ENCODE measurements at places on chromosomes 1 and 21. TPM values are rescaled to one million over a fixed set of nuclear protein-coding genes. Genes with fewer than 3 reads are reported as not detected.

DNA sequence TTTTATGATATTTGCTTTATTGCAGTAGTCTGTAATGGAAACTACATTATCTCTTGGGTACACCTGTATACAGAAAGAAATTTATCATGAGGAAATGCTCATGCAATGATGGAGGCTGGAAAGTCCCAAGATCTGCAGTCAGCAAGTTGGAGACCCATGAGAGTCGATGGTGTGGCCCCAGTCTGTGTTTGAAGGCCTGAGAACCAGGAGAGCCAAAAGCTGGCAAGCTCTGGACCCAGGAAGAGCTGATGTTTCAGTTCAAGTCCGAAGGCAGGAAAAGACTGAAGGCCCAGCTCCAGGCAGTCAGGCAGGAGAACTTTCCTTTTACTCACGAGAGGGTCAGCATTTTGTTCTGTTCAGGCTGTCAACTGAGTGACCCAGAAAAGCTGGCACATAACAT is 42.2 kb downstream of the B3GALT5 start:
- DNase-seq = no peak

GRCh38 chr1:178109348-178110143 is 15.6 kb downstream of the RASAL2 start:
- peak; percentile 52 for DNase-seq

GRCh38 chr1:30657131-30658013 is 66.0 kb downstream of the MATN1 start:
- DNase-seq = no peak

- DNase-seq = peak; percentile 39
Measured at GRCh38 chr1:41633764-41634163, 149.3 kb upstream of the EDN2 start.

COL16A1 gene
- 9.8 TPM for total RNA-seq

- DNase-seq = no peak
Measured at GRCh38 chr1:45393718-45394302, 53.6 kb upstream of the MUTYH start.

ZNF672 gene
- 24.6 TPM for total RNA-seq

DNA sequence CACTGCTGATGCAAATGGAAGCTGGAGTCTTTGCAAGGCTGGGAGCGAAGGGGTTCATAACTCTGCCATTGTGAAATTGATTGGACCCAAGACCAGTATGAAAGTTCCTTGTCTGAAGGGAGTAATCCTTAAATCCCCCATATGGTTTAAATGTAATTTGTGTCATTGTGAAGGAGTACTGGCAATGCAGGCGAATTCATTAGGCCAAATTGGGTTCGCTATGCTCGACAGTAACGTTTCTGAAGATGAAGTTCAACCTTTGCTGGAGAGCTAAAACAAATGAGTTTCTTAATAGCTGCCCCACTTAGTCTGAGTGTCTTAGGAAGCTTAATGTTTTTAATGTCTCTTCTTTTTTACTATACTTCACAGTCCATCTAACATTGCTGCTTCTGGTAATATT is 27.5 kb downstream of the PGM1 start:
- DNase-seq = no peak

TNFRSF1B gene
- 1.9 TPM for total RNA-seq

L1TD1 gene
- not detected for total RNA-seq

- DNase-seq = no peak
Measured at GRCh38 chr1:8841395-8841794, 24.0 kb upstream of the RERE start.

GRCh38 chr1:21598417-21598816 is 70.7 kb downstream of the RAP1GAP start:
- DNase-seq = no peak

GRCh38 chr1:185318431-185319138 is 1.5 kb upstream of the IVNS1ABP start:
- DNase-seq = no peak

- DNase-seq = no peak
Measured at GRCh38 chr1:65021795-65022194, 55.4 kb upstream of the JAK1 start.

GRCh38 chr1:187415065-187415464 is 586.3 kb downstream of the PLA2G4A start:
- no peak for DNase-seq

DNA sequence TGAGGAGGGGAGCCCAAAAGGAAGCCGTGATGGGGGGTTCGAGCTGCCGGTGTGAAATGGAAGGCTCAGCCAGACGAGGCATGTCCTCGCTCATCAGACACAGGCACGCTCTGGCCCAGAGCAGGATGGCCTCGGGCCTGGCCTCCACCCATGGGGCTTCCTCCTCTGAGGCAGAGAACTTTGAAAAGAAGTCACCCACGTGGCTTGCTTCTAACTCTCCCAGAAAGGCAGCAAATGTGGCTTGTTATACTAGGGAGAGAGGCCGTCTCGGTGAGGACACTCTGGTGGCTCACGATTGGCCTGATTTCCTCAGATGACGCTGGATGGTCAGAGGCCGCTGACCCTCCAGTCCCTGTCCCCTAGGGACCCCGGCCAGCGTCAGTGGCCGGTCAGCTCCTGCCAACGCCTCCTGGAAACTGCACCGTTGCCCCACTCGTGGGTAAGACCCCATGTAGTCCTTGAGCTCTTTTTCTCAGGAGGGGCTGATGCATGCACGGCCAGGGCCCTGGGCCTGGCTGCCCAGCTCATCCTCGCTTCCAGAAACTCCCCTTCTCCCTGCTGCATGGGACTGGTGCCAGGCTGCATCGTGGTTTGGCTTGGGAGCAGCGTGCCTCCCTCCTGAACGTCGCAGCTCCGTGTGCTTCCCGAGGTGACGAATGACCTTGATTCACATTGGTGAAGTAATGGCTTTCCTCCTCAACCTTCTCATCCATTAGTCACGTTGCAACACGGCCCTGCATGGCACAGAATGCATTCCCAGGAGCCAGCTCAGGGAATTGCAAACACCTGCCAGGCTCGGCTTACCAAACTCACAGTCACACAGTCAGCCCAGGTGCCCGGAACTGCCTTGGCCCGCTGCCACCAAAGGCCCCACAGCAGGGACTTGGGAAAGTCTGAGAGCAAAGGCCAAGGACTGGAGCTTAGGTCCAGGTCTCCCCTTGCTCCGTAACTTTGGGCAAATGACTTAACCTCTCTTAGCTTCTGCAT is 58.8 kb downstream of the TOMM20 start:
- DNase-seq = peak; percentile 86

- no peak for DNase-seq
Measured at GRCh38 chr21:46465651-46466050, 7.0 kb downstream of the DIP2A start.

DNA sequence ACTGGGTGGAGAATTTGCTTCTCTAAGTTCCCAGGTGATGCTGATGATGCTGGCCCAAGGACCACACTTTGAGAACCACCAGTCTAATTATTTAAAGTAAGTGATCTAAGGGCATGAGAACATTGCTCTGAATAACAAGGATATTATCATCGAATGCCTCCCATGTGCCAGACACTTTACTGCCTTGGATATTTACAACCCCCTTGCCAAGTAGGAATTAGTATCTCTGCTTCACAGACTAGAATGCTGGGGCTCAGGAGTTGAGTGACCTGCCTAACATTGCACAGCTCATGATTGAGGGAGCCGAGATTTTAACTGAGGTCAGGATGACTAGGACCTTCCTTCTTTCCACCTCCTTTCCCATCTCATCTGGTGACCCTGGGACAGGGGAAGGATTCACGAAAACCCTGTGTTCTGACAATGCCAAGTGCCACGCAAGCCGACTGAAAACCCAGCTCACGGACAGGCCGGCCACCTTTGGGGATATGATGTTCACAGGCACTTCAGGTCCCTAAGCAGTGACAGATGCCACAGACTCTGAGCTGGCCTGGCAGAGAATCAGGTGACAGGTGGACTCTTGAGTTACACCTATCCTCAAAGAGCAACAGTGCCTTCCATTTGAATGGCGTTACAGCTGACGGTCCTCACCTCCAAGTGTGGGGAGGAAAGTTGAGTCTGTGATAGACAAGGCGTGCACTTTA is 230.7 kb downstream of the TOMM20 start:
- no peak for DNase-seq

- no peak for DNase-seq
Measured at GRCh38 chr1:1032424-1032823, 12.5 kb downstream of the AGRN start.

DNA sequence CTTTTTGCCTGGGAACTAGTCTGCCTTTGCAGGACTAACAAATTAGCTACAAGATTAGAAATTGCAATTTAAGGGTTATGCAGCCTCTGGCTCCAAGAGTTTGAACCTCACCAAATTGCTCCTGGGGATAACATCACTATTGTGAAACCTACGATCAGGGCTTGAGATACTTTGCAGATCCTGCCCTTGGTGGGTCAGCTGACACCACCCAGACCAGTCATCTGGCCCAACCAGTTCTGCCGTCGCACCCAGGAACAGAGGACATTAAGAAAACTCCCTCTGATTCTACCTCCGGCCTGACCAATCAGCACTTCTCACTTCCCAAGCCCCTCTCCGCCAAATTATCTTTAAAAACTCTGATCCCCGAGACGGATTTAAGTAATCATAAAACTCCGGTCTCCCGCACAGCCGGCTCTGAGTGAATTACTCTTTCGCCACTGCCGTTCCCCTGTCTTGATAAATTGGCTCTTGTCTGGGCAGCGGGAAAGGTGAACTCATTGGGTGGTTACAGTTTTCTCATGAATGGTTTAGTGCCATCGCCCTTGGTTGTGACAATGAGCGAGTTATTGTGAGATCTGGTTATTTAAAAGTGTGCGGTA is 32.9 kb upstream of the B3GALT5 start:
- no peak for DNase-seq

Measured in LHCN-M2 (cell line).